NCI-H524 treated with DMSO at 0.1 percent for 48 hours (cell line): ENCODE measurements at places on chromosomes 13 and 19.

GRCh38 chr19:51136851-51137551, 5.1 kb upstream of the SIGLEC7 start:
- no peak for DNase-seq

DNA sequence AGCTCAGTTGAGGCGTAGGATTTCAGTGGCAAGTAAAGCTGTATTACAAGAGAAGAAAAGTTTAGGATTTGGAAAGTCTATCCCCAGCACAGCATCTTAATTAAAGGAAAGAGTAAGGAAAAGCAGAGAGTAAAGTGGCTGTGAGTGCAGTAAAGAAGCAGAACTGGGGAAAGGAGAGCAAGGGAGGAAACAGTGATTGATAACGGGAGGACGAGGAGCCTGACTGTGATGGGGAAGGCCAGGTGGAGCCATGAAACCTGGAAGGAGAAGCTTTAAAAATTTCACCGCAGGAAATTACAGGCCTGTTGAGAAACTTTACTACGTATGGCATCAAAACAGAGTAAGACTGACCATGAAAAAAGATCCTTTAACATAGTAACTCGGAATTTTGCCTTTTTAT, 175.6 kb downstream of the SHISA2 start:
- DNase-seq = no peak

DNA sequence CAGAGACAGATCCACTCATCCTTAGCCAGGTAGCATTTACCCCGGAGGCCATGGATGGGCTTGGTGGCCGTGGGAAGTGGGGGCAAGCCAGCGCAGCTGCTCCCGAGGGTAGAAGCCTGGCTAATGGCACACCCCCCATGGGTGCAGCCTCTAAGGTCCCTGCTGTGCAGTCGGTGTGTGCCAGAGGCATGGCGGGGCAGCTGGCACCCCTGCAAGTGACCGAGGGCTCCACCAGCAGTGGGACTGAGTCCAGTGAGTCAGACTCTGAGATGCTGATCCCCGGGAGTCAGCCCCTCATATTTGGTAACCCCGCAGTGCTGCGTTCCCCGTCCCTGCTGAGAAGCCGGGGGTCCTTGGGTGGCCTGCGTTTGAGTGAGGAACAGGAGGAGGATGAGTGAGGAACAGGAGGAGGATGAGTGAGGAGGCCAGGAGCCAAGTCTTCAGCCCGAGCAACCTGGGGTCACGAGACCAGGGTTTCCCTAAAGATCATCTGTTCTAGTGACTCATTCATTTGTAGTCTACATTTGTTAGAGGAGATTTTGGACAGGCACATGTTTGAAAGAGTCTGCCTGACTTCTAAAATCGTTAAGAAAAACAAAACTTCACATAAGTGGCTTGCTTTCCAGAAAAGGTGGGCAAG, 180.7 kb downstream of the STK24 start:
- DNase-seq = no peak

DNA sequence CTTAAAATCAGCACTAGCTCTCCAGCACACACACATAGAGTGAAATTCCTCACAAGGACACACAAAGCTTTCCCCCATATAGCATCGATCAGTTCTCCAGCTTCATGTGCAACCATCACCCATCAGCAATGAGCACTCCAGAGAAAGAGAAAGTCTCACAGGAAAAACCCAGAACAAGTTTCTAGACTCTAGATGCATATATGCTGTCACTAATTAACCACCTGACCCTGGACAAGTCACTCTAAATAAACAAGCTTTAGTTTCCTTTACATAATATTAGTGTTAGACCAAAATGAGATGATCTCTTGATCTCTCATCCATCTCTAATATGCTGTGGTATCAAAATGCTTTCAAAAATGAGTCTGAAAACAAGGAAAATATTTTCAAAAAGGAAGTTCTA, 81.2 kb downstream of the TBC1D4 start:
- no peak for DNase-seq

DNA sequence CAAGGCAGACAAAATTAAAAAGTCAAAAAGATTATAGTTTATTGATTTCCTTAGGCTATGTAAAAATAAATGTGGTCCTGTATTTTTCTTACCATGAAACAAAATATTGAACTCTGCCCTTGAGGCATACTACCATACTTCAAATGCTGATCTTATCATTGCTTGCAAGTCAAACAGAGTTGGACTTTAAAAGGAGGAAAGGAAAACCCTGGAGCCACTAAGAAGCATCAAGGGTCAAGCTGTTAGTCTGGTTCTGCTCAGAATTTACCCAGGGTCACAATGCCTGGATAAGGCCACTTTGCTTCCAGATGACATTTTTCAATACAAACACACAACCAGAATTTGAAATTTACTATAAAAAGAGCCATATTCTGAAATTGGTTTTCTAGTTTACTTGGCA, 2.2 kb upstream of the FREM2 start:
- DNase-seq = no peak

DNA sequence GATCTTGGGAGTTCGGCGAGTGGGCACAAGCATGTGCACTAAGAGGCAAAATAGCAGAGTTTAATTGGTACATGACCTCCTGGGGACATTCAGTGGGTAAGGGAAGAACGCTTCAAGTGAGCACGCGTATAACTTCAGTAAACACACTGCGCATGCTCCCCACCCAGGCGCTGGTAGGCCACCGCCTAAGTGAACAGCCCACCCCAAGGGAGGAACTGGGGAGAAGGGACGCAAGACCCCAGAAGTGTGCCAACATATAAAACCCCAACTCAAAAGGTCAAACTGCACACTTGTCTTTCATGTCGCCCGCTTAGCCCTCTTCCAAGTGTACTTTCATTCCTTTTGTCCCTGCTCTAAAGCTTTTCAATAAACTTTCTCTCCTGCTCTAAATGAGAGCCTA, 10.5 kb upstream of the NTN5 start:
- DNase-seq = no peak

DNA sequence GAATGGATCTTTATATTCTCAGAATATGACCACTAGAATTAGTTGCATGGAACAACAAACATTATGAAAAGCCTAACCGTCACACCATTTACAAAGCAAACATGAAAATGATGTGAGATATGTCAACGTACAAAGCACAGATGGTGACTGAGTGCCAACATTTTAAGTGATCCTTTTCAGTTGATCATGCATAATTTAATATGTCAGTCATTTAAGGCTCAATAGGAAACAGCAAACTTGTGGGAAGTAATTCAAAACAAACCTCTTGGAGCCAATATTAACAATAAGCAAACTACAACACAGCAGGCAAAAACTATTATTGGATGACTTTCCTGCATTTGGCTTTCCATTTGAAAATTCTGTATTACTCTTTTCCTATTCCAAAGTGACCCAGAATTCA, 277.6 kb downstream of the SLITRK6 start:
- DNase-seq = no peak

GRCh38 chr19:13120031-13120430, 2.0 kb downstream of the NACC1 start:
- no peak for DNase-seq

DNA sequence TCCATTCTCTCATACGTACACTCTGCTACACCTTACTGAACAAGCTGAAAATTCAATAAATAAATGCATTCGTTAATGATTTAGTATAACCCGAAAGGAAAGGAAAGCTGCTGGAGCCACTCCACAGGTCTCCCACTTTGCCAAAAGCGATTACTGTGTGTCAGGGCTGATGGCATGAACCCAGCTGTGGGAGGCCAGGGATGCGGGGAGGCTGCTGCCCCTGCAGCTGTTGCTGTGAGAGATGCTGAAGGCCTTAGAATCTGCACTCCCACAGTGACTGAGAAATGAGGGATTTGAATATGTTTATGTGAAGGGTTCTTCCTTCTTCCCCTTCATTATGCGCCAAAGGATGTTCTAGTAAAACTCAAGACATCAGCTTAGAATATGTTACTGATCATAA, 58.7 kb upstream of the NBEA start:
- no peak for DNase-seq

GRCh38 chr13:104286566-104287290, 1220.5 kb upstream of the SLC10A2 start:
- no peak for DNase-seq

DNA sequence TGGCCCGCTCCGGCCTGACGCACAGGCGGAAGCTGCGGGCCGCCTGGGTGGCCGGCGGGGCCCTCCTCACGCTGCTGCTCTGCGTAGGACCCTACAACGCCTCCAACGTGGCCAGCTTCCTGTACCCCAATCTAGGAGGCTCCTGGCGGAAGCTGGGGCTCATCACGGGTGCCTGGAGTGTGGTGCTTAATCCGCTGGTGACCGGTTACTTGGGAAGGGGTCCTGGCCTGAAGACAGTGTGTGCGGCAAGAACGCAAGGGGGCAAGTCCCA, 4.4 kb downstream of the FFAR1 start:
- no peak for DNase-seq

GRCh38 chr19:19366434-19367396, 38.8 kb upstream of the GATAD2A start:
- peak; percentile 20 for DNase-seq

DNA sequence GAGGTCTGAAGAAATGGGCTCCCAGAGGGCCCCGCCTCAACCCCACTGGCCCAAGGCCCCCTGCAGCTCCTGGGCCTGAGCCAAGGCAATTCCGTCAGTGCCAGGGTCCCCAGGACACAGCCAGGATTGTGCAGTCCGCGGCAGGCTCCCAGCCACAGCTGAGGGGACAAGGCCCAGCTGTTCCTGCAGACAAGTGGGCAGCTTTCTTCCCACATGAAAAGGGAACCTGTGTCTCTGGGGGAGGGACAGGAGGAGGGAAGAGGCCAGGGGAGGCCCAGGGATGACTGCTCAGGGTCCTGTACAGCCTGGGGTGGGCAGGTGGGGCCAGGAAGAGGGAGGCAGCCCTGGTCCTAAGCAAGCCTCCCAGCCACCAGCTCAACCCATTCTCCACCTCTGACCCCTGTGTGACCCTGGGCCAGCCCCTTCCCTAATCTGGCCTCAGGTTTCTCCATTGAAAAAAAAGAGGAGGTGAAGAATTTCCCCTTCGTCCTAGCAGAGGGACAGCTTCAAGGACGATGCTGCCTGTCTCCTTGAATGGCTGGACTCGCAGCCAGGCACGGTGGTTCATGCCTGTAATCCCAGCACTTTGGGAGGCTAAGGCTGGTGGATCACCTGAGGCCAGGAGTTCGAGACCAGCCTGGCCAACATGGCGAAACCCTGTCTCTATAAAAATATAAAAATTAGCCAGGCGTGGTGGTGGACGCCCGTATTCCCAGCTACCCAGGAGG, 20.5 kb upstream of the VSTM2B start:
- DNase-seq = no peak

DNA sequence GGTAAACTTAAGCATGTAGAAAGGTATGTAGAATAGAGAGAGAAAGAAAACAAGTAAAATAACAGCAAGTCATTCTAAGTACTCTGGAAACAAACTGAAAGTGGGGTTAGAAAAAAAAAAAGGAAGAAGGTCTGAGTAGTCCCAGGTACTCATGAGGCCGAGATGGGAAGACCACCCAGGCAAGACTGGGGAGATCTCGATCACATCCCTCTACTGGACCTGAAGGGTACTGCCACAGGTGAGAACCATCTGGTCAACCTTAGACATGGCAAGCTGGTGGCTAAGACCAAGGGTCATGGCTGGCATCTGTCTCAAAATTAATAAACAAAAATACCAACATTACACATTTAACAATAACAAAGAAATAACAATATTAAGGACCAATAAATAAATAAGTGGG, 36.3 kb upstream of the ZNF724 start:
- DNase-seq = no peak

DNA sequence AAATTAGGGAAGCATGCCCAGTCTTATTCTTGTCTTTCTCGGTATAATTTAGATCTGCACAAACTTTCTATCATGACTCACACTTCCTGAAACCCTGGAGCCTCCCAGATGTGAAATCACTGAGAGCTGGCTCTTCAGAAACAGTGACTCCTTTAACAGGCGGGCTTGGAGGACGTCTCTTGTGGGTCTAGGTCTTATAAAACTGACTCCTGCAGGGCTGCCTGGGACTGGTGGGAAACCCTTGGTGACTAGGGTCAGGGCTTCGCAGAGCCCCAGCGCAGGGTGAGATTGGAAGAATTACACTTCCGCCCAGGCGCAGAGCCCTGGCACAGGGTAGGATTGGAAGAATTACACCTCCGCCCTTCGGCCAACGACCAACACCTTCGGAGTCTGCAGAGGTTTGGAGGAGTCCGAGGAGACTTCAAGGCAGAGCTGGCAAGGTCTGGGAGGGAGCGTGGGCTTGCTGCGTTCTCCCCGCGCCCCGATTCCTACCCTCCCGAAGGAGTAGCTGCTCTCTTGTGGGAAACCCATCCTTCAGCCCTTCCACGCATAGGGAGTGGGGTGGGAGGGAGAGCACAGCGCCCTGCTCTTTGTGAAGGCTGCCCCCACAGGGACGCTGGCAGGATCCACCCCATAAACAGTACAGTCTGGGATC, 43.4 kb upstream of the MAP3K10 start:
- DNase-seq = no peak

GRCh38 chr13:66218583-66218982, 1011.6 kb downstream of the PCDH9 start:
- no peak for DNase-seq

GRCh38 chr19:41934849-41935374, 6.7 kb upstream of the ERFL start:
- DNase-seq = no peak

DNA sequence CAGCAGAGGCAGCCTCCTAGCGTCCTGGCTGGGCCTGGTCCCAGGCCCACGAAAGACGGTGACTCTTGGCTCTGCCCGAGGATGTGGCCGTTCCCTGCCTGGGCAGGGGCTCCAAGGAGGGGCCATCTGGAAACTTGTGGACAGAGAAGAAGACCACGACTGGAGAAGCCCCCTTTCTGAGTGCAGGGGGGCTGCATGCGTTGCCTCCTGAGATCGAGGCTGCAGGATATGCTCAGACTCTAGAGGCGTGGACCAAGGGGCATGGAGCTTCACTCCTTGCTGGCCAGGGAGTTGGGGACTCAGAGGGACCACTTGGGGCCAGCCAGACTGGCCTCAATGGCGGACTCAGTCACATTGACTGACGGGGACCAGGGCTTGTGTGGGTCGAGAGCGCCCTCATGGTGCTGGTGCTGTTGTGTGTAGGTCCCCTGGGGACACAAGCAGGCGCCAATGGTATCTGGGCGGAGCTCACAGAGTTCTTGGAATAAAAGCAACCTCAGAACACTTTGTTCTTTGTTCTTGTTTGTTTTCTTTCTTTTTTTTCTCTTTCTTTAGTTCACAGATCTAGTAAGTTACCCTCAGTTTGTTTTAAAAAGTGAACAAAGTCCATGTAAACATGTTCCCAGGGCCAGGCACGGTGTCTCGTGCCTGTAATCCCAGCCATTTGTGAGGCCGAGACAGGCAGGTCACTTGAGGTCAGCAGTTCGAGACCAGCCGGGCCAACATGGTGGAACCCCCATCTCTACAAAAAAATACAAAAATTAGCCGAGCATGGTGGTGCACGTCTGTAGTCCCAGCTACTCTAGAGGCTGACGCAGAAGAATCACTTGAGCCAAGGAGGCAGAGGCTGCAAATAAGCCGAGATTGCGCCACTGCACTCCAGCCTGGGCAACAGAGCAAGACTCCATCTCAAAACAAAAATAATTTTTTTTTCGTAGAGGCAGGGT, 10.2 kb downstream of the ANGPTL4 start:
- no peak for DNase-seq
